GM12865 (cell line): ENCODE measurements at places on chromosomes 6 and 20.

GRCh38 chr6:153086225-153086990, 44.7 kb downstream of the RGS17 start:
- DNase-seq, result no peak

DNA sequence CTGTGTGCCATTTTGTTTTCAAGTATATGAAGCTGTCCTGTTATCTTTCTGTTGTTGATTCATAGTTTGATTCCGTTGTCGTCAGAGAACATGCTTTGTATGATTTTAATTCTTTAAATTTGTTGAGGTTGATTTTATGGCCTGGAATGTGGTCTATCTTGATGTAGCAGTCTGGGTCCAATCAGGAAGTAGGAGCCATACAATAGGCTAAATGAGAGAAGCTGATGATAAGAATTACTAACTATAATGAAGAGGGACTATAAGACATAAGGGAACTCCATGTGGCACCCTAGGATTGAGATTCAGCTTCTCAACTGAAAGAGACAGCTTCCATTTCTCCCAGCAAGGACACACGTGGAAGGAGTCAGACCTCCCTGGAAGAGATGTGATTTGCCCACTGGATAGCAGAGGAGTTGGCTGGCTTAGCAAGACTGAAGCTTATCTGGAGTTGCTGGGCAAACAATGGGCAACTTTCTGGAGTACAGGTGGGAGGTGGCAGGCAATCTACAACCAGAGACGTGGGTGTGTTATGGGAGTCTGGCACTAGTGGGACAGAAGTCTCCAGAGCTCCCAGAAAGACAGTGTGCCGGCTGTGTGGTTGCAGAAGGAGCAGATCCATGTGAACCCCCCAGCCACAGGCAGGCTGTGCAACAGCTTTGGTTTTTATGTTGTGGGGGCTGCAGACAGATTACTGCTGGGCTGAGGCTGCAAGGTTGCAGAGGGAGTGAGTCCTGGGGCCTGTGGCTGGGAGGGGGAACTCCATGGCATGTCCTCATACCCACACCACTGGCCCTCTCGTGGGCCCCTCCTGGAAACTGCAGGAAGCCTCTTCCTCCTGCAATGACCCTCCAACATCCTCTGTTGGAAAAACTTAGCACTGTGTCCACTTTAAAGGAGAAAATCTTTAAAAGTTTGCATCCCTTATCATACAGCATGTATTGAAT, 7.1 kb downstream of the ZNF831 start:
- no peak for DNase-seq

GRCh38 chr6:27111743-27112142, 135.8 kb upstream of the PRSS16 start:
- DNase-seq, result no peak

- DNase-seq, result no peak
Measured at GRCh38 chr6:133099573-133099972, 141.6 kb upstream of the EYA4 start.

DNA sequence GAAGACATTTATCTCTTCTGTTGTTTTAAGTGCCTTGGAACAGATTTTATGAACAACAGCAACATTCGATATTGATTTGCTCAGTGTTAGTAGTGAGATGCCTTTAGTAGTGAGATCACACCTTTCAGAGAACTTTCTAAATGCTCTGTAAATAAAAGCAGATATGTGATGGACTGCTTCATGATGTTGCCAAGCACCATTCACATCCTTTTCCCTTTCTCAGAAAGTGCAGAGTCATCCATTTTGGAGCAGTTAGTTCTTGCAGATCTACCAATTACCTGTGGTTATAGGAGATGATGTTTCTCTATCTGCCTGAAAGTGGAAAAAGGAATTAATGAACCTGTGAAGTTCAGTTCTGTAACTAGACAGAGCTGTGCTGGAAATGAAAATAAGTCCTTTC, 27.0 kb downstream of the CBFA2T2 start:
- DNase-seq, result peak; percentile 2

GRCh38 chr6:16514249-16514648, 247.0 kb downstream of the ATXN1 start:
- DNase-seq, result peak; percentile 60

DNA sequence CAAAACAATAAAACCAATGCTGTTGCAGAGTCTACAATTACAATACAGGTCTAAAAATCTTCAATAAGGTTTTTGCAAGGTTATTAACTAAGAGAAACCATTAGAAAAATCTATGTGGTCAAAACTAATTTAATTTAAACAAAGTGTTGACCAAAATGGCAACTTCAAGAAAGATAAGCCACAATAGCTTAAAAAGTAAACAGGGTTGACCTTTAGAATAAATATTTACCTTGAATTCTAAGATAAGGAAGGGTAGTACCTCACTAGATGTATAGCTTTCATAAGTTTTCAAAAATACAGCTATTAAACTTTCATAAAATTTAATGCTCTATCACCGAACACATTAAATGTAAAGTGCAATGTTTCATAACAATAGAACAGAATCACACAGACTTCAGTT, 11.4 kb downstream of the RTN4IP1 start:
- no peak for DNase-seq

DNA sequence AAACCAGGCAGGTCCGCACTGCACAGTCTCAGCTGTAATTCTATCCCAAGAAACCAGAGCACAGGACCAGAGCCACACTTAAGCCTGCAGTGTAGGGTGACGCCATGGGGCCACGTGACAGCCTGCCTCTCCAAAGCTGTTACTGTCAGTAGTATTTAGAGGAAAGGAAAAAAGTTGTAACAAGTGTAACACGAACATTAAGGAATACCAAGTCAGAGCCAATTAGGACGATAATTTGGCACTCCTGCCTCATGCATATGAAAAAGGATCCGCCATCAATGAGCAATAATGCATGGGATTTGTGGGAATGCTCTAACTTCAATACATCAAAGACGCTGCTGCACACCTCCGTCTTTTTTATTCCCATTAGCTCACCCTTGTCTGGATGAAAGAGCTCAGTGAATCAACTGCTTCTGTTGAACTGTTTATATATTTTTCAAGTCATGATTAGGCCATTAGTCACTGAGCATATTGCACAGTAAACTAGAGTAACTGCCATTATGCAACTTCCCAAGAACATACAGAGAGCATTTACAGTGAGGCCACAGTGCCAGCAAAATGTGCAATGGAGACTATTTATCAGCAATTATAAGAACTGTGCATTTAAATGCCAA, 79.9 kb downstream of the ATXN1 start:
- no peak for DNase-seq
